ENCODE measurements at places on chromosomes 4 and X.
A peak's percentile ranks its signal among the peaks of the same experiment; 100 is the strongest.

- DNase-seq, result no peak
Observed at GRCh38 chr4:6258741-6259140, 10.9 kb upstream of the WFS1 start.

DNA sequence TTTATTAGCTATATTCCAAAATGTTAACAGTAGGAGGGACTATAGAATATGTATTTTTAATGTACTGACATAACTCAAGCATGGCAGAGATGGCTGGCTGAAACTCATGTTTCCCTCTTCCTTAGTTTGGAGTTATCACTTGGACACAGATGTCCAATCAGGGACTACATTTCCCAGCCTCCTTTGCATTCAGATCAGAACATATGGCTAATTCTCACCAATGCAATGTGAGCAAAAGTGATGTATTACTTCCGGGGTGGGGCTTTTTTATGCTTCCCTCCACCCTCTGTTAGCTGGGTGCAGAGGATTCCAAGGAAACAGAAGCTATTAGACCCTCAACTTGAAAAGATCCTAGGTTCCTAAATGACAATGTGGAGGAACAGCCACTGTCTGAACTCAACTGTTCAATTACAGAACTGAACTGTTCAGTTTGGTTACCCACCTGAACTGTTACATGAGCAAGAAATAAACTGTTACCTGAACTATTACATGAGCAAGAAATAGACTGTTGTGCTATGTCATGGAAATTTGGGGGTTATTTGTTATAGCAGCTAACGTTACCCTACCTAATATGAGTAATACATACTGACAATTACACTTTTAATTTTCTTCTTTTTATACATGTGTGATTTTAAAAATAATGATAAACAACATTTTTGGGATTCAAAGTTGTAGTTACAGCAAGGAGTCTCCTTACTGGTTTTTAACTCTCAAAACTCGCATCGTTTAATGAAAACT is 29.6 kb upstream of the ERVMER34-1 start:
- no peak for DNase-seq

DNA sequence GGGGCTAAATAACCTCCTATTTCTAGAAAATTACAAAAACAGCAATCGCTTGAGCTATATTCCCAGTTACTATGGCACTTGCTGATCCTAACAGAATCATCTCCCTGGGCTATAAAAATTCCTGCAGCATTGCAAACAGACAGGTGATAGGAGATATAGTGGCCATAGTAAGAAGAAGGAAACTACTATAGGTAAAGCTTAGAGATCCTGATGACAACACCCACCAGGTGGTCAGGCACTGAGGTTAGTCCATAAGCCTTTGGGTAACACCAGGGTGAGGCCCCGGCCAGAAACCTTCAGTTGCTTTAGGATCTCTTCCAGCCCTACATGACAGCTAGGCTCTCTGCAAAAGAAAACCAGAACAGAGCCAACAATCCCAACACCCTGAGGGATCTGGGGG is 197.9 kb upstream of the PPP1R2C start:
- DNase-seq, result no peak

DNA sequence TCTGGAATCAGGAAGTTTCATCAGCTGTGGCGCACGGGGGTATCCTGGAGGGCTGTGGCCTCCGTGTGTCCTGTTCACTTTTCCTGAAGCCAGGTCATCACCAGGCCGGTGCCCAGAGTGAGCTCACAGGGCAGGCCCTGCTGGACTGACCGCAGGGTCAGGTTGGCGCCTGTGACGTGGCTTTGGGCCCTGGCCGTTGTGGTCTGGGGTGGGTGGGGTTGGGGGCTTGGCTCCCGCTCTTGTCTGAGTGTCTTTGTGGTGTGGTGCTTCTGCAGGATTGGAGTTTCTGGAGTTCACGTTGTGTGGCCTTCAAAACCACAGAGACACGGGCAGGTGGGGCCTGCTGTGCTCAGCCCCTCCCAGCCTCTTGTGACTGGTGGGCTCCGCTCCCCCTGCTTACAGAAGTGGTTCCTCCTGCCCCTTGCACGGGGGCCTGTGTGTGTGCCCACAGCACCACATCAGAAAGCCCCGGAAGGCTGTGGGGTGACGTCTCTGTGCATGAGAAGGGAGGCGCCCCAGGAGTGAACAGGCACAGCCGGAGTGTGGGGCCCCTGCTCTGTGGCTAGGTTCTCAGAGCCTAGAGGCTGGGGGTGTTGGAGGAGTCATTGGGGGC is 9.5 kb downstream of the RGS12 start:
- DNase-seq, result no peak

GRCh38 chr4:124177647-124178425 is 534.7 kb downstream of the ANKRD50 start:
- DNase-seq, result no peak

- DNase-seq, result peak; percentile 68
Observed at GRCh38 chr4:828641-829271, 2.8 kb upstream of the CPLX1 start.

- DNase-seq, result no peak
Observed at GRCh38 chrX:153966841-153967535, 4.6 kb downstream of the HCFC1 start.

DNA sequence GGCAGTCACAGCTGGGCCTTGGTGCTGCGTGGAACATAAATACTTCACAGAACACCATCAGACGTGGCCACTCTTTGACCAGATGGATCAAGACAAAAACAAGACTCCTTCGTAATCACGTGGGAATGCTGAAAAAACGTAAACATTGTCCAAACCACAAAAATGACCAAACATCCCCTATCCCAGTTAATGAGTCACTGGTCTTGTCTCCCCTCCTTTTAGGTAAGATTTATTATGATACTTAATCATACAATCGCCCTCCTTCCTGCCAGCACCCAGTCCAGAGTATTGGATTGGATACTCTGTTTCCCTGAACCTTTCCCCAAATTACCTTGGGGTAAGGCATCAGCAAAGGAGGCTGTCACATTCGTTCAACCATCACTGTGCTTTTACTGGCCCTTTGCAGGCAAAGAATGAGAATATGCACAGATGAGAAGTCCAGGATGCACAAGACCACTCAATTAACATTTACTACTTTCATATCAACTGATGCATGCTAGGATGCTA is 601 bp upstream of the TCEANC start:
- DNase-seq, result no peak
